ENCODE measurements at places on chromosomes 7 and 10.

- DNase-seq: peak; percentile 91
Measured at GRCh38 chr7:47266131-47266706, 315.7 kb downstream of the TNS3 start.

GRCh38 chr10:23362069-23362830 is 17.7 kb upstream of the C10orf67 start:
- no peak for DNase-seq

- peak; percentile 84 for DNase-seq
Measured at GRCh38 chr7:81600608-81601007, 169.2 kb downstream of the HGF start.

GRCh38 chr10:15046626-15047025 is 2.9 kb downstream of the OLAH start:
- peak; percentile 61 for DNase-seq

- no peak for DNase-seq
Measured at GRCh38 chr10:43360086-43360485, 11.3 kb upstream of the FXYD4 start.

DNA sequence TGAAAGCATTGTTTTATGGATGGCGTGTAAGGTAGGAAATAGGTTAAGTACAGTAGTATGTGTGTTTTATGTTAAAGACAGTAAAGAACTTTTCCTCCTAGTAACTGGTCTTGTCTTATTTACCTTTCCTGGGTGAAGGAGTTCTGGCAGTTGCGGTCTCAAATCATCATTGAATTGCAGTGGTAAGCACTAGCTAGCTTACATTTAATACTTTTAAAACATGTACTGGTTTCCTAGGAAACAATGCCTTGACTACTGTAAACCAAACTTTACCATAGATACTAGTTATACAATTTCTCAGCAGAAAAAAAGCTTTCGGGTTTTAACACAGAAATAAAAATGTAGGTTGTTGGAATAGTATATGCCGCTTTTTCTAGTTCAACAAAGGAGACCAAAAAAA is 37.7 kb downstream of the PRKG1 start:
- DNase-seq: no peak

DNA sequence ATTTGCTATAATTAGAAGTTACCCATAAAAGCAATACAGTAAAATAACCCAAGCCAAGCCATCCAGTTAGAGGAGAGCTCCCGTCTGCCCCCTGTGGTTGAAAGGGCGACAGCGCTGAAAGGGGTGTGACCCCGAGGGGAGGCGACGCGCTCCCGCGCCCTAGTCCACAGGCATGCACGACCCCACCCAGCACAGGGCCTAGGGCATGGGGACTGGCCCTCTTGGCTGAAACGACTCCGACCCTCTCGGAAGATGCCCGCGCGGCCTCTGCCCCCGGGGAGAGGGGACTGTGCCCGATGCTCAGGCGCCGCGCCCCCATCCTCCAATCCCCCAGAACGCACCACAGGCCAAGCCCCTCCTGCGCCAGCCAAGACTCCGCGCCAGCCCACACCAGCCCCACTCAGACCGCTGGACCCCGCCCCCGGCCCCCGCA is 64.0 kb downstream of the CSGALNACT2 start:
- DNase-seq: peak; percentile 44

- no peak for DNase-seq
Measured at GRCh38 chr7:149717481-149717880, 55.9 kb downstream of the ZNF467 start.

DNA sequence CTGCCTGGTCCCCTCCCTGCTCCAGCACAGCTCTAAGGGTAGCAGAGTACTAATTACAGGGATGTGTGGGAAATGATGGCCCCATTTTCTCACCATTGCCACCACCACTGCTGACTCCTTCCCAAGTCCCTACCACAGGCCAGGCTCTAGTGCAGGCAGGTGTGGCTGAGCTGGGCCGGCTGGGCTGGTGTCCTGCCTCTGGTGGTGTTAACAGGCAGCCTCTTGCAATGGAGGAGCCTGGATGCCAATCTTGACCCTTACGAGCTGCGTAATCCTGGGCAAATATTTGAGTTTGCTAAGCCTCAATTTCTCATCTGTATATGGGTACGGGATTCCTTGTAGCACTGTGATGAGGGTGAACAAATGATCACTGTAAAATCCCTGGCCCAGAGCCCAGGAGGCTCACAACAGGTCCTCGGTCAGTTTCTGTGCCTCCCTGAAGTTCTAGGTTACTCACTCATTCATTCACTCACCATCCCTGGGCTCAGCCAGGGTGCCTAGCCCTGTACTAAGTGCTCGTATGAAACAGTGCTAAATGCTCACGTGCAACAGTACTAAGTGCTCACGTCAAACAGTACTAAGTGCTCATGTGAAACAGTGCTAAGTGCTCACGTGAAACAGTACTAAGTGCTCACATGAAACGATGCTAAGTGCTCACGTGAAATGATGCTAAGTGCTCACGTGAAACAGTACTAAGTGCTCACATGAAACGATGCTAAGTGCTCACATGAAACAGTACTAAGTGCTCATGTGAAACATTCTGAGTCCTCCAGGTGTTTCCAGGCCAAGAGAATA is 2.3 kb upstream of the FZD9 start:
- no peak for DNase-seq

DNA sequence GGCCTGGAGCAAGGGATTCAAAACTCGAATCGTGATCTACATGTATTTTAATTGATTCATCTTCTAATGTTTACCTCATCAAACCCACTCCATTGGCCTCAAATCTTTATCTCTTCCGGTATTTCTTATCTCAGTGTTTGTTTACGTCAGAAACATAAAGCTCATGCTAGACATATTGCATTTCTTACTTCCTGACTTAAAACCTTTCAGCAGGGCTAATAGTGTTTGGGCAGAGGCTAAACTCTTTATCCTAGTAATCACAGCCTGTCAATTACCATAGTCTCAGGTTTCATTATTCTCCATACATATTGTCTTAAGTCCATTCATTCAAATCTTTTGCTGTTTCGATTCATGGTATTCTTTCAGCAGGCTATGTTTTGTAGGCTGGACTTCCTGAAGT is 81.3 kb upstream of the AGR3 start:
- DNase-seq: no peak

DNA sequence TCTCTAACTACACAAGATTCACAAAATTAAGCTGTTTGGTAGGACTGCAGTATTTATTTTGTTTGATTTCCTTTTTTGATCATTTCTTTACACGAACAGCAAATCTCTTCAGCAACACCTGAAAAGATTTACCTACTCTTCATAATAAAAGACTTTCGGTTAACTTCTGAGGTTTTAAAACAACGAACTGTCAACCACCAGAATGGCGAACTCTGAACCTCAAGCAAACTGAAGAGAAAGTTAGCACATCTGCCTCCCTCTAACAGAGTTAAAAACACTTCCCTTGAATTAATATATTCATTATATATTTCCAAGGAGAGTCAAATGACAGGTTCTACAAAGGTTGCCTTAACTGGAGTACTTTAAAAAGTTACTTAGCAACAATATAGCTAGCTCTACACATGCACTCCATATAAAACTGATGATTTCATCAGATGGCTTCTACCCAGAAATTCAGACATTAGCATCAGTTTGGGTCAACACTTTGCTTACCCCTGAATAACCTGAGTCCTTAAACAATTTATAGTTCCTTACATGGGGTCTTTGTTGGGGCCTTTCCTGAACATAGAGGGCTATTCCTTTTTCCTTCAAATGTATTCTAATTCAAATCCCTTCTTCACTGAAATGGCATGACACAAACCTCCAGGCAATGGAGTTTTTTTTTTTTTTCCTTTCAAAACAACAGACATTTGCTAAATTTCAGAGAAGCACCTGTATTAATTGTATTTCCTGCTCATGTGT is 118.3 kb downstream of the SEM1 start:
- DNase-seq: no peak

GRCh38 chr7:155283565-155284194 is 14.0 kb upstream of the INSIG1 start:
- DNase-seq: peak; percentile 16

DNA sequence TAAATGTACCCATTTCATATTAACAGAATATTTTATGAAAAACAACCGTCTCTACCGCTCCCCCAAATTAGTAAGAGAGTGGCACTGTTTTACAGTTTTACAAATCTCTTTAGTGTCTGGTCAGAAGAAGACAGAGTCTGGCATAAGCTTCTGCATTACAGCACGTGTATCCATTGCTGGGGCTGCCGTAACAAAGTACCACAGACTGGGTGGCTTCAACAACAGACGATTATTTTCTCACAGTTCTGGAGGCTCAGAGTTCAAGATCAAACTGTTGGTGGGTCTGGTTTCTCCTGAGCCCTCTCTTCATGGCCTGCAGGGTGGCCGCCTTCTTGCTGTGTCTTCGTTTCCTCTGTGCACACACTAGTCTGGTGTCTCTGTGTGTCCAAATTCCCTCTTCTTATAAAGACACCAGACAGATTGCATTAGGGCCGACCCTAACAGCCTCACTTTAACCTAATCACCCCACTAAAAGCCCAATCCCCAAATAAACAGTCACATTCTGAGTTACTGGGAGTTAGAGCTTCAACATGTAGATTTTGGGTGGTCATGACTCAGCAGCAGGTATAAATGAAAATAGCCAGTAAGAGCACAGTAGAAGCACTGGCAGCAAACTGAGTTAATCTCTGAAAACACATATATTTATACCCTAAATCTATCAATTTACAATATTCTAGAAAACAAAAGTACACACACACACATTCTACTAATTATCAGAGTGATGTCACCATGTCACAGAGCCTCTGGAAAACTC is 4.0 kb upstream of the SPOCK2 start:
- no peak for DNase-seq

- peak; percentile 37 for DNase-seq
Measured at GRCh38 chr7:78197447-78197846, 398.9 kb downstream of the PHTF2 start.

- no peak for DNase-seq
Measured at GRCh38 chr10:27771231-27771630, 25.6 kb upstream of the MKX start.

GRCh38 chr7:129958643-129959470 is 6.1 kb upstream of the UBE2H start:
- DNase-seq: peak; percentile 71

GRCh38 chr7:129769400-129769774 is 157.9 kb downstream of the NRF1 start:
- no peak for DNase-seq

DNA sequence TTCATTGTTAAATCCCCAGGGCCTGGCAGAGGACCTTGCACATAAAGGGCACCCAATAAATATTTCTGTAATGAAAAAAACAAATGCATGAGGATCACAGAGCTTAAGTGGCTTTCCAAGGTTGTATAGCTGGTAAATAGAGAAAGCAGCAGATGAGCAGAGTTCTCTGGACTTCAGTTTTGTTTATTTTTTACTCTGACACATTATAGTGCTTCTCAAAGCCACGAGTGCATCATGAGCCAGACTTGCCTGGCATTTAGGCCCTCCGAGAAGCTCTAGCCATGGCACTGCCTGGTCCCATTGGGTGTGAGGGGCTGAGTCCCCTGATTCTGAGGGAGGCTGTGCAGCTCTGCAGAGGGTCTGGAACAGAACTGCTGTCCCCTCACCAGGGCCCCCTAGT is 87.2 kb upstream of the ZNF32 start:
- no peak for DNase-seq

- no peak for DNase-seq
Measured at GRCh38 chr10:121442086-121442935, 155.9 kb downstream of the FGFR2 start.

GRCh38 chr7:112497481-112497880 is 16.7 kb downstream of the LSMEM1 start:
- peak; percentile 9 for DNase-seq

DNA sequence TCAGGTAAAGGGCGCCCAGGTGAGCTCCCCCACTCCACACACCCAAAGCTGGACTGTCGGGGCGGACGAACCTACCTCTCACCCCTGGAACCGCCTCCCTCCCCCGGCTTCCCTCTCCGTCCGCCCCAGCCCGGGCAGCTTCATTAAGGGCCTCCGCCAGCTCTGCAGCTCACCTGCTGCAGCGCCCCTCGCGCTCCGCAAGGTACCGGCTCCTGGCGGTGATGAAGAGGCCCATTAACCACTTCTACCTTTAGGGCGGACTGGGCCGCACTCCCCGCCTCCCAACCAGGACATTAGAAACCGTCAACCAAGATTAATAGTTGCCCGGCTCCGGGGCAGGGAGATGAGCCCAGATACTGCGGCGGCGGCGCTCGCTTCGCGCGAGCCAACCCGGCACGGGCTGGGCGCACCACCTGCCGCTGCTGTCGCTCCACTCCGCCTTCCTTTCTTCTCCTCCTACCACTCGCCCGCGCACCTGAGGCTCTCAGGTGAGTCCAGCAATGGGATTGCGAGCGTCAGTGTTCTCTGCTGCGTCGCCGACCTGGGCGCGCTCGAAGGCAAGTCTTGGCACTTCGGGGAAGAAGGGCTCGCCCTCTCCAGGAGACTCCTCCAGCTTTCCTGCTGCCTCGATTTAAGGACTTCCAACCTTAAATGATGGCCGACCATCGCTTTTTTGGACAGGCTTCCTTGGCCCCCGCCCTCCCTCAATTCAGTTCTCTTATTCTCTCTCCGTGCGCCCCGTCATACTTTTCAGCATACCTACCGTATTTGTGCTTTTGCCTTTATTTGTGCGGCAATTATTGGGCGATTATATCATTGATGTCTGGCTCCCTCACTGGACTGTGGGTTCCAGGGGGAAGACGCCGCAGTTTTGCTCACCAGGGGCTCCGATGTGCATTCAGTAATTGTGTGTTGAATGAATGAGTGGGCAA is 13.6 kb upstream of the KAZALD1 start:
- DNase-seq: no peak

- DNase-seq: no peak
Measured at GRCh38 chr10:95789902-95790301, 33.9 kb downstream of the ENTPD1 start.

DNA sequence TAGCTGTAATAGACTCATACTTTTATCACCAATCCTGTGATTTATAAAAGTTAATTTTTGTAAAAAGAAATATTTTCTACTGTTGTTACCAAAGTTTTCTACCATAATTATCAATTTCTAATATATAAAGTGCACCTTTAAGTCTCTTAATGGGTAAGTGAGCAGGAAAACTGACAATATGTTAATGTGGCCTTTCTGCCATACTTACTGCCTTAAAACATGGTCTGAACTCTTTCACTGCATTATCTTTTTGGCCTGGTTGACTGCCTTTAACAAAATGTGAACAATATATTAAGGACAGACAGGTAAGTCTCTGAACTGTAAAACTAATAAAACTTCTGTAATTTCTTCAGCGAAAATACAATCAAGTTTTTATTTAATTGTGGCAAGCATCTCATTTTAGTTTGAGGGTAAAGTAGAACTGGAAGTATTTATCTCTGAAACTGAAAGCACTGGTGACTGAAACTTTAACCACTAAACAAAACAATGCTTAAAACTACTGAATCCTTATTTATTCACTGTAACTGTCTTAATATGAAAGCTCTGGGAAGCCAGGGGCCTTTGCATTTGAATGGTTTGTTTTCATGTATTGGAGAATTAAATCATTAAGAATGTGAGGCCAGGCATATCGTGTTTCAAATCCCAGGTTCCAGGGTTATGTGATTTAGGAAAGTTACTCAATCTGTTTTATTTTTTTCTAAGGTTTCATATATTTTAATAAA is 948.8 kb upstream of the POT1 start:
- DNase-seq: no peak

- no peak for DNase-seq
Measured at GRCh38 chr7:42445691-42446090, 208.7 kb upstream of the GLI3 start.

- DNase-seq: no peak
Measured at GRCh38 chr10:49661140-49661856, 18.2 kb upstream of the C10orf53 start.

All from astrocyte of the hippocampus (primary cell).